Activated T-helper 9 cell treated with anti-CD3 and anti-CD28 coated beads, Interleukin-2, amount 50 U/mL, for 16 hours (primary cell): ENCODE measurements at places on chromosomes 4 and X.
A peak's percentile ranks its signal among the peaks of the same experiment; 100 is the strongest.

DNA sequence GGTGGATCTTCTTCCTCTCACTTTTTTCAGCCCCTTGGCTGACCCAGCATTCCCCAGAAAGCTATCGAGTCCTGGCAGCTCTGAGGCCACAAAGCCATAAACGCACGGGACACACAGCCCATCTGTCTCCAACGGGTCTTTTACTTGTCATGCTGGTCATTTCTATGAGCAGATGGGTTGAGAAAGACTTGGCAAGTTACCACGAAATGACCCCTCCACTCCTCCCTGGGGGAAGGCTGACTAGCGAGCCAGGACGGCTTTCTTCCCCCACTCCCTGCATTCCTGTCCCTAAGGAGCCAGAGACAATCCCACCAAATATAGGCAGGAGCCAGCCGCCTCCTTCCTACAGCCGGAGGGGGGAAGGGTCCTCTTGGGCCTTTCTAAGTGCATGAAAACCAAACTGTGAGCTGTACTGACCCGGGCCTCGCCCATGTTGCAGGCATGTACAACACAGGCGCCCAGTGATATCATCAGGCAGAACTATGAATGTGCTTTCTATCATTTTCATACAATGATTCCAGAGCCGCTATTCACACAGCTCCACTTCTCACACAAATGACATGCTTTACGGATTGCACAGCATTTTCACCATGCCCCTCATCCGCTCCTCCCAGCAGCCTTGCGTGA, 28.6 kb downstream of the AFAP1 start:
- DNase-seq = no peak

DNA sequence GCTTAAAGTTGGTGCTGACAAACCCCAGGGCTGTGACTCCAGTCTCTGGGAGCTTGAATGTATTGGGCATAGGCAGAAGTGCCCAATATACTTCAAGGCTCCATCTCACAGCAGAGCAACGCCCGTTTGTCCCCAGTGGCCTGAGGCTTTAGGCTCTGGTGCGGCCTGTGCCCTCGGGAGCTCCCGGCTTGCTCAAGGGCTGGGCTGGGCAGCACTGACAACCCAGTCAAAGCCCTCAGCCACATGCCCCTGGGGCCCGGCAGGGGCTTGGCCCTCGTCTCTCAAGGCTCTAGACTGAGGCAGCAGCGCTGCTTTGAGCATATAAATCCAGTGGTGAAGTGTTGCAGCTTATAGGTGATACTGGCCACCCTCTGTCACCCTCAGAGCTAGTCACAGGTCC, 203.7 kb downstream of the AFAP1 start:
- no peak for DNase-seq

DNA sequence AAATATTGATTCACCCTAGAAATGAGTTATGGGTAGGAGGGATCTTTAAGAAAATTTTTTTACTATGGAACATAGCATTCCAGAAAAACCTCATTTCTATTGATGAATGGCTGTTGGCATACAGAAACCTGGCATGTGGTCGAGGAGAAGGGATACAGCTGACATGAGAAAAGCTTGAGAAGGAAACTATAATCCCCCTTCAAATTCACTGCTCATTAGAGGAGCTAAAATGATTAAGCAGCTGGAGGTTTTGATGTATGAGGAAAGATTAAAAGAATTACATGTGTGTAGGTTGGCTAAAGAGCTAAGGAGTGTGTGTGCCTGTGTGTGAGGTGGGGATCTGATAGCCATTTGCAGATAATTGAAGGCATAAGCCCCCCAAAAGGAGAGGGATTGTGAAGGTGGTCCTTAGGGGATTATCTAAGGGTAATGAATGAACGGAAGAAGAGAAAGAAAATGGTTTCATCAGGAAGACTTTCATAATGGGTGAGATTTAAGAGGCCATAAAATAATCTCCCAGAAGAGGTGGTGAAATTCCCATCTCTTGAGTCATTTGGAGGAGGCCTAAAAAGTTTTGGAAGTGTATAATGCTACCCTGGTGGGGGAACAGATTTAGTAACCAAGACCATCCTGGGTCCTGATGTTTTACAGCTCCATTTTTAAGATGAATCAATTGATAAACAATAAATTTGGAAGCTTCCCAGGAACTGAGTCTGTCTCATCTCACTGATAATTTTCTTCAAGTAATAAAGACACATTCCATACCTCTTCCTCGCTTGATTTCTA, 272.0 kb upstream of the HAND2 start:
- no peak for DNase-seq

GRCh38 chr4:57501720-57502119, 391.5 kb upstream of the IGFBP7 start:
- no peak for DNase-seq

GRCh38 chrX:134634691-134635090, 23.6 kb downstream of the PLAC1 start:
- no peak for DNase-seq

GRCh38 chrX:23773601-23774175, 9.3 kb upstream of the SAT1 start:
- no peak for DNase-seq

DNA sequence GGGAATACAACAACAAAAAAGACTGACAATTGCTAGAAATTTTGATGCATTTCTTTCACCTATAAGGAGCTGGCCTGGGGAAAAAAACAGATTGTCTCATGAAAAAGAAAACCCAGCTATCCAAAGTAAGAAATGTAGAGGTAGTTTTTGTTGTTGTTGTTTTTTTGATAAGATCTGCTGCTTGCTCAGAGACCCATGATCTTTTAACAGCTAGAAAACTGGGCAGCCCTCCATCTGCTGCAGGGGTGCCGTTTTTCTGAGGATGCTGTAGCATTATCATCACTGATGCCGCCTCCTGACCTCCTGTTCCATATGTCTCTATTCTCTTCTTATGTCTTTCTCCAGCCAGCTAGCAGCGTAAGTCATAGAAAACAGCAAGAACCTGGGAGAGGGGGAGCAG, 98.3 kb downstream of the BMPR1B start:
- DNase-seq = no peak

DNA sequence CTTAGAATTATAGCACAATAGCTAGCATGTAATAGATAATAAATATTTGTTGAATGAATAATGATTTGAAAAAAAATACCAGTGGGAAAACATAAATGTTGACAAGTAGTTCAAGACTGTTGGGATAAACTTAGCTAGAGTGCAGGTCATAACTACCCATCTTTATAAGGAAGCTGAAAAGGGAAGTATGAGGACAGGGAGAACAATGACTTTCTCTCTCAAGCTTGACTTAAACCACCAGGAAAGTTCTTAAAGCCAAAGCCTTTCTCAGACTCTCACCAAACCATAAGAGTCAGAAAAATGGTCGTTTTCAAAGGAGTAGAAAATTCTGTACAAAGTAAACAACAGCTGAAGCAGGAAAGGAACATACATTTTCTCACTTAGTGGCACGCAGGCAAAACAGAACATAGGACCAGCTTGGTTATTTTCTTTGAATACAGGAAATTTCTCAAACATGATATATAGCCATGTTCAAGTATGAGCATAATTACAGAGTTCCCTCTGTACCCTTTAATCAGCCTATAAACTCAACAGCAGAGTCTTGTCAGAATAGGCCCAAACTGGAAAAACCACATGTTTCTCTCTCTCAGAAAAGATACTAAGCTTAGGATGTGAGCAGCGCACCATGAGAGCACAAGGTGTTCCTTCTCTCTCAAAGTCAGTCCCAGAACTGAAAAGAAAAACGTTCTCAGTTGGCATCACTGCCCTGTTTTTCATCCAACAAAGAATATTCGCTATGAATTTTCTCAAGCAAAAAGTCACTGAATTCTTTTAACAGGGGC, 28.7 kb downstream of the MAPK10 start:
- DNase-seq = no peak

DNA sequence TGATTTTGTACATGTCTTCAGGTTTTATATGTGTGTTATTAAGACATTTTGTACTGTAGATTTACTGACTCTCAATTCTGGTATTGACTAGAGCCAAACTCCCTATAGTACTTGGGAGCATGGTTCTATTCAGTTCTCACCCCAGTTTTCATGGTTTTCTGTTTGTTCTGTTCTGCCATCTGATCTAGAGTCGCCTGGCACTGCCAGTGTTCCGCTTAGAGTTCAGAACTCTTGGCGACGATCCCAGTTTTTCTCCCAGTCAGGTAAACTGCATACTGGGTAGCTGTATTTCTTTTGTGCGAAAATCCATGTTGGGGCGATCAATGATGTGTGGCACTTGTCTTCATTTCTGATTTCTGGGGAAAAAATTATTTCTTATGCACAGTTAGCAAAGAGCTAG, 78.0 kb downstream of the PHOX2B start:
- no peak for DNase-seq

DNA sequence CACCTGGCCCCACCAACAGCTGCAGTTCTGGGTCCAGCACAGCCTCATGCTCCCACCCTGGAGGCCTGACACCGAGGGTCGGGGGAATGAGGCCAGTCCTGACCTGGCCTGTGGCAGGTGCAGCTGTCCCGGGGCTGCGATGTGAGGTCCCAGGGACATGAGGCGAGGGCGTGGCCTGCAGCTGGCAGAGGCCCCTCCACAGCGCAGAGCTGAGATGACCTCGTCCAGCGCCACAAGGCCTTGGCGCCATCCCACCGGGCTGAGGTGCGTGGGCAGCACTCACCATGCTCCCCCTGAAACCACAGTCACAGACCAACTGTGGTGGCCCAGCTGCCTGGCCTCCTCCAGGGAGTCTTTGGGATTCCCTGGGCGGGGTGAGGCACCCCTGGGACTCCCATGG, 26.6 kb upstream of the ADRA2C start:
- no peak for DNase-seq

DNA sequence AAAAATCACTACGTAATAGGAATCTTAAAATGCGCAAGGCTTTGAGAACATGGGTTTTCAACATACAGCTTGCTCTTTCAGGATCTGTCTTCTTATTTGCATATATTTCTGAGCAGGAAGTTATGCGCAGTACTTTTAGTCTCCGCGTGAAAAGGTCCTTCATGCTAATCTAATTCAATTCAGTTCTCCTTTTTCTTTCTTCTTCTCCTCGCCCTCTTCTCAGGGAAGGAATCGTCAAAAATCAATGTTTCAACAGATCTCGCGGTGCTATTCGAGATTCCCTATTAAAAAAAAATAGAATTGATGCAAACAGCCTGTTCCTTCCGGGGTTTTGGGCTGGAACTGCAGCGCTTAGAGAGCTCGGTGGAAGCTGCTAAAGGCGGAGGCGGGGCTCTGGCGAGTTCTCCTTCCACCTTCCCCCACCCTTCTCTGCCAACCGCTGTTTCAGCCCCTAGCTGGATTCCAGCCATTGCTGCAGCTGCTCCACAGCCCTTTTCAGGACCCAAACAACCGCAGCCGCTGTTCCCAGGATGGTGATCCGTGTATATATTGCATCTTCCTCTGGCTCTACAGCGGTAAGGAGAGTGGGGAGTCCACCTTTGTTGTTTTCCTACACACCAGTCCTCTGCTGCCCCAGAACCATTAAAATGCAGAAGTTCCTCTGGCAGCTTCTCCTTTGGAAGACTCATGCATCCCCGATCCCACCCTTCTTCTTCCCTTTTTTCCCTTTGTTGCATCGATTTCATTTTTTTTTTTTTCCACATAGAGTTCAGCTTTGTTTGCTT, at the start of the genes HMGN5 and SH3BGRL:
HMGN5 (minus strand) TSS at position 243 of the 785 bp plus-strand sequence. CDS start 80,364 bp downstream, outside the sequence.
SH3BGRL (plus strand) TSS at position 432 of the 785 bp plus-strand sequence; CDS start at position 531, 99 bp downstream.
- peak; percentile 43 for DNase-seq

GRCh38 chr4:1194010-1194900, 21.9 kb upstream of the SPON2 start:
- DNase-seq = no peak

GRCh38 chr4:43148481-43148880, 256.0 kb downstream of the GRXCR1 start:
- no peak for DNase-seq

GRCh38 chrX:101377547-101377946, 8.4 kb downstream of the BTK start:
- DNase-seq = no peak

- no peak for DNase-seq
Observed at GRCh38 chr4:71026086-71026485, 32.6 kb downstream of the DCK start.

DNA sequence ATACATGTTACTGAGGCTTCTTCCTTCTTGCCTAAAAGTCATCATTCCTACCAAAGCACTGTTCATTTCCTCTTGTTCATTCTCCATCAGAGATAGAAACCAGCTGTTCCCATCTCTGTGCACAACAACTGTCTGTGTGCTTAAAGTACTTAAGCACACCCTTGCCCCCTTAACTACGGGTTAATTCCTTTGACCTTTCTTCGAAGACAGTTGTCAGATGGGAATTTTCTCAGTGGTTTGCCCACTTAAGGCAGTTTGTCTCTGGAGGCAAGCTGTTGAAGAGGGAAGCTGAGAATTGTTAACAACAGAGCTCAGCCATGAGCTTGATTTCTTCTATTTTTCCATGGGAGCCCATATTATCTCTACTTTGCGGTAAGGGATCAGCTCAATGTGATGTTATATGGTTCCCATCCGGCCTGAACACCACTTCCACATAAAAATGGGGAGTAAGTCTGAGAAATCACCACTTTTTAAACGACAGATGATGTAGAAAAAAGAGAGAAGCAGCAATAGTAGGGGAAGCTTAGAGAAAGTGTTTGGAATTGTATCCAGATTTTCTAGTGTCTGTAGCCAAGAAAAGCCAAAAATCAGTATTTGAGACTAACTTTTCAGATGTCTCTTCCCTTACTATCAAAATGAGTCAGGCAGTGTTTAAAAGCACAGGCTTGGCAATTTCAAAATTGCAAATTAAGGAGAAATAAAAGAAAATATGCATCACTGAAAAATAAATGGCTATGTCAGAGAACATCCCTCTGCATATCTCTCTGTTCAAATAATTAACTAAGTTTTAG, 194.4 kb downstream of the SLIT2 start:
- DNase-seq = no peak

DNA sequence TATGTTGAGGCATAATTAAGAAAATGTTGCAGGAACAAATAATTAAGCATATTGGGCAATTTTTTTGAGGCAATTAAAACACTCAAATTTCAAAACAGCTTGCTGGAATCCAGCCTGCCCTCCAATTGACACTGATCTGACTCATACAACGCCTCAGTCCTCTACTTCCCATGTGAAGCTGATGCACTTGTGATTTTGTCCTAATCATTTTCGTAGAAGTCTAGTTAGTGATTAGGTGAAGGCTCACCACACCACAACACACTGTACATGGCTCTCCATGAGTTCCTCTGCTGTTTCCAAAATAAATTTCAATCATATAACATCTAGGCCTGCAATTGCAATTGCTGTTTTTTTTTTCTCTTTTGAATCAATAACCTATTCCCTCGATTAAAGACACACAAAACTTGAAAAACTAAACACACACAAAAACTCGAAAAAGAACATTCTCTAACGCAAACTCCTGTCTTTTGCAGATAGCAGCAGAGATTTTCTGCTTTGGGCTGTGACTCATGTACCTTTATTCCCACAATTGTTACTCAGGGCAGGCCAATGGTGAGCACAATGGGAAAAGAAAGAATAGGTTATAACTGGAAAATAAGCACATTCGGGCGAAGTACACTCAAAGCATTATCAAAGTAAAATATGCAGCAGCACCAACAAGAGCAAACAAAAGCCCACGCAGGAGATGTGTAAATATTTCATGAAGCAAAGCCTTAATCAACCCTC, 1.7 kb downstream of the GPRIN3 start:
- DNase-seq = no peak

- DNase-seq = no peak
Observed at GRCh38 chr4:150302553-150302952, 224.3 kb downstream of the DCLK2 start.

GRCh38 chrX:1754077-1754476, 139.2 kb downstream of the ASMT start:
- DNase-seq = no peak
